ENCODE measurements at places on chromosomes 4 and X.

DNA sequence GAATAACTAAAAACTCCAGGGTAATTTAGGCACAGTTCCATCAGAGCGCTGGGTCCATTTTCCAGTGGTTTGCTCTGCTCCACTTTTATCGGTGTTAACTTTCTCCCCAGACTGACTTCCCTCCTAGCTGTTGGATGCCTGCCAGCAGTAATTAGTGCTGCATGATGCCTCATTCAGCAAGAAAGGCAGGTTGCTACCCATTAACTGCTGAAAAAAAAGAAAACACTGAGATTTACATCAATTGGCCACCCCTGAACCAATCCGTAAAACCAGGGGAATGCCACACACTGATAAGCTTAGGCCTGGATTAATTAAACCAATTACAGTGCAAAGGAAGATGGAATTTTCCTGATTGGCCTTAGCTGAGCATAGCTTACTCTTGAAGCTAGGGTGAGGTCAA lies 182.4 kb upstream of the CXXC4 start:
- no peak for DNase-seq

- DNase-seq: peak; percentile 1
Observed at GRCh38 chr4:82017680-82018079, 356.1 kb downstream of the HNRNPD start.

DNA sequence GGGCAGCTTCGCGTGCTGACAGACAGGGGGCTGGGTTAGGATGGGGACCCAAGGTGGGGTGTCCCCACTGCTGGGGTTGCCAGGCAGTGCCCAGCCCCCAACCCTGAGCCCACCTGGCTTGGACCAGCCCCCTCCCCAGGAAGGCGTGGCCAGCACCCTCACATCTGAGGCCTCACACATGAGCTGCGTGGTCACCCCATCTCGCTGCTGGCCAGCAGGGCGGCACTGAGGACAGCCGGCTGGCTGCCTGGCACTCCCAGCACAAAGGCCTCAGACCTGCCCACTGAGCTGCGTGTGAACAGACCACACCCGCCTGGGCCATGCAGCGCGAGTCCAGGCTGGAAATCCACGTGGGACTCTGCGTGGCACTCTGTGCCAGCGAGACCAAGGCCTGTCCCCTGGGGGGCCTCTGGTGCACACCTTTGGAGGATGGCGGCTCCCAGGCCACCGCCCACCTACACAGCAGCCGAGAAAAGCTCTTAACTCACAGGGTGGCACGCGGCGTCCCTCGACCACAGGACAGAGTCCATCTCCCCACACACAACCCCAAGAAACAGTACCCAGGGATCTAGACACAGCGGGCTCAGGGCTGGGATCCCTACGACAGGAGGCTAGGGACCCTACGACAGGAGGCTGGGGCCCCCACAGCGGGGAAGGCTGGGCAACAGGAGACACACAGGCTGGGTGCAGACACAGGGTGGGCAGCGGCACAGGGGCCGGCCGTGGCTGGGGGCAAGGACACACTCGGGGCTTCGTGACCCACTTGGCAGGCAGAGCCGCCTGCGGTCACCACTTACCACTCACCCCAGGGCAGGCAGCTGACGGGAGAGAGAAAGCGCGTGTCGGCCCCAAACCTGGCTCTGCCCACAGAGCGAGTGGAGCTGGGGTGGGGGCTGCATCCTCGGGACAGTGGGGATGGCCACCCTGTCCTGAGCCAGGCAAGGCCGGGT lies 9.8 kb downstream of the DGKQ start:
- DNase-seq: no peak

- DNase-seq: no peak
Observed at GRCh38 chr4:73676861-73677323, 56.7 kb upstream of the RASSF6 start.

DNA sequence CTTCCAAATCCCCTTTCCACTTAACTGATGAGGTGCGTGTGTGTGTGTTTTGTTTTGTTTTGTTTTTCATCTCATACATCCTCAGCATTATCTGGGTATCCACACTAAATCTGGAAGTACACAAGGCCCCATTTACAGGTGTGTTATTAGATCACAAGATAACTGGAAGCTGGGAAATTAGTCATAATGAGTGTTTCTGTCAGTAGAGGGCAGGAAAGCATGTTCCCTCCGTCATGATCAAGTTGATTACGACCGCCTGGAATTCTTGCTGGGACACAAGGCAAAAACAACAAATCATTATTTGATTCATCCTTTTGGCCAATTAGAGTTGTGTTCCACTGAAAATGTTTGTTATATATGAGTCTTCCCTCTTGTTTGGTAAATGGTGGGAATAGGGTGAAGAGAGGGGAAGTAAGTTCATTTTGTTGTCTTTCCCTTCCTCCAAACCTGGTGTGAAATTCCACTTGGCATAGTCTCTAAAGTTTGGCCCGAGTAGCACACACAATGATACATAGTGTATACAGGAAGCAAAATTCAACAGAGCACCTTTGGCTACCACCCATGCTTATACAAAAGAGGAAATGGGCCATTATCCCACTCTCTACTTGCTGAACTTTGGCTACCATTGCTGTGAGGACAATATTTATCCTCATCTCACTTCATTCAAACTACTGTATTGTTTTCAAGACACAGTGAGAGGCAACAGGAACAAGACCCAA lies 33.3 kb upstream of the TLL1 start:
- DNase-seq: no peak
